ENCODE measurements at places on chromosomes 1 and 21.

DNA sequence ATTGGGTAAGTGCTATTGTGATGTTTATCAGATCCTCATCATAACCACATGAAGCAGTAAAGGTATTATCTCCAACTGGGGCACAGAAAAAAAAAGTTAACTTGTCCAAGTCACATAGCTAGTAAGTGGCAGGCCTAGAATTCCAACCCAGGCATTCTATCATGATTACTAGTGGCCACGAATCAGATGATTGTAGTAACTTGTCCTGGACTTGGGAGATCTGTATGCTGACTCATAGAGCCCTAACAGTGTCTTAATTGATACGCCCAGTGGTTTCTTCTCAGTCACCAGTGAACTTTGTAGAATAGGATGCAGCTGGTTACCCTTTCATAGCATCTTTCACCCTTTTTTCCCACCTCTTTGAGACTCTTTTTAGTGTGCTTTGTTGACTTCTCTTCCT lies 91.1 kb upstream of the UBE2U start:
- no peak for DNase-seq

GRCh38 chr1:111354584-111354983 lies 63.9 kb downstream of the CHIA start:
- DNase-seq: no peak

GRCh38 chr1:86852289-86852688 lies 61.6 kb downstream of the SELENOF start:
- no peak for DNase-seq

GRCh38 chr1:75014250-75014649 lies 119.9 kb upstream of the LHX8 start:
- no peak for DNase-seq

DNA sequence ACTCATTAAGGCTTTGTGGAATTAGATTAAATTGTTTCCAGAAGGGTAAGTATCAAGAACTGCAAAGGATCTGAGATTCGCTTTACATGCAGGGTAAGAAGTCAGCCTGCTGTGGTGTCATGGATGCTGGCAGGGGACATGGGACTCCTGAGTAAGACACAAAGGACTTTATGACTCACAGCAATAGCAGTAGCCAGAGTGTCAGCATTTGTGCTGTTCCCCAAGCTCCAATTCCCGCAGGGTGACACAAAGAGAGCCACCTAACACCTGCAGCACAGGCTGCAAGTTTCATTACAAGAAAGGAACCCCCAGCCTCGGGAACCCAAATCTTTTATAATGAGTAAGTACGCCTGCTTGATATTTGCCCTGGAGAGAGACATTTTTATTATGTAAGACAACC lies 298.1 kb upstream of the POU3F1 start:
- no peak for DNase-seq

Data from stimulated activated CD4-positive, alpha-beta T cell treated with anti-CD3 and anti-CD28 coated beads, TNF-alpha, amount 100 ng/mL, for 4 hours (primary cell).